ENCODE measurements at places on chromosomes 11 and 22. TPM values are rescaled to one million over a fixed set of nuclear protein-coding genes. Genes with fewer than 3 reads are reported as not detected.

The C1QTNF6 gene
- 1.7 TPM for polyA plus RNA-seq

The FLRT1 gene
- polyA plus RNA-seq: 0.76 TPM

The HTR3A gene
- polyA plus RNA-seq: 5.8 TPM

The A4GALT gene
- polyA plus RNA-seq: 7.0 TPM

Measured in GM23338 (cell line).